ENCODE measurements at places on chromosomes 16 and 17.

- DNase-seq = no peak
These were observed 8.9 kb downstream of the MTHFSD start for GRCh38 chr16:86545954-86546637.

DNA sequence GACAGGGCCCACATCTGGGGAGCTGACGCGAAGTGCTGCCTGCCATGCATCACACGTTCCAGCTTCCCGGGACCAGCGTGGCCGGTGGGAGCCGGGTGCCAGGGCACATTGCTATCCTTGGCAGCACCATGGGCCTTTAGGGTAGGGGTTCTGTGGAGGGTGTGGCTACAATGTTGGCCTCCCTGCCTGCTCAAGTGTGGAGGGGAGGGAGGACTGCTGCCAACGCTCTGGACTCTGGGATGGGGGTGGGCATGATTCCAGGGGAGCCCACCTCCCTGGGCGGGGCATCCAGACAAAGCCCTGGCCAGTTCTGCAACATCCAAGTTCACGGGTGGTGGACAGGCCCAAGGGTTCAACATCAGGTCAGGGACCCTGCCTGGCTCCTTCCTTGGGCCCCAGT is 13.9 kb downstream of the GRB7 start:
- no peak for DNase-seq

DNA sequence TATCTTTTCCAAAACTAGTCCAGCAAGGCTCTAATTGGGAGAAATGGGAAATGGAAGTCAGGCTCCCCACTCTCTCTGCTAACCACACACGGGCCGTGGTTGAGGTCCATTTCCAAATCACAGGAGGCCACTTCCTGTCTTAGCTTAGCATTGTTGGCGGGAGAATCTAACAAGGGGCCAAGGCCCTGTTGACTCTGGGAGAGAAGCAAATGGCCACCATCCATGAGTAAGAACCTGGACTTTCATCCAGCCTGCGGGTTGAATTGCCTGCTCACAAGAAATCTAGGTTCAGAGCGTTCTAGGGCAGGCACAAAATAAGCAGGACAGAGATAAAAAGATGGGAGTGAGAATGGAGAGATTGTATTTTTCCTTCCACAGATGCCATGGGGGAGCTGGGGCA is 5.7 kb downstream of the FAM20A start:
- no peak for DNase-seq

DNA sequence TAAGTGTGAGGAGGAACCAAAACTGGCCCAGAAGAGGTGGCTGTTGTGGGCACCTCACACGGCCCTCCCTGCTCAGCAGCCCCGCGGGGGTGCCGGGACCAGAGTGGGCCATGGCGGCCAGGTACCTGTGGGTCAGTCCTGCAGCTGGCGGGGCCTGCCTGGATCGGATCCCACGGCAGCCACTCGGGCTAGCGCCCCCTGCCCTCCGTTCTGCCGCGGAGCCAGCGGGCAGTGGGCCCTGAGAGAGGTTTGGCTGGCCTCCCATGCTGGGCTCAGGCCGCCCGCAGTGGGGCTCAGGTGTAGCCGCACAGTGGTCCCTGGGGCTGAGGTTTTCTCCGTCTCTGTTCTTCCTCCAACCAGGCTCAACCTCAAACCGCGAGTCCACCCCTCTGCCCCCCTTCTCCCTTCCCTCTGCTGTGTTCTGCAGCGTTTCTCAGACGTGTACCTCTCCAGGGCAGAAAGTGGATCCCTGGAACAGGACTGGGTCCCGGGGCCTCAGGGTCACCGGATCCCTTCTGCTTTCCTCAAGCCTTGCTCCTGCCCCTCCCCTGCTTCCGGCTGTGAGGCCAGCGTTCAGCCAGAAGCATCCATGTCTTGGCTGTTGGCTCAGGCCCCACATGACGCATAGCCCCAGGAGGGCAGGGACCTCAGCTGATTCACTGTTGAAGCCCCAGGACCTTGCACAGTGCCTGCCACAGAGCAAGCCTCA is 28.6 kb upstream of the ITGA3 start:
- DNase-seq = no peak

DNA sequence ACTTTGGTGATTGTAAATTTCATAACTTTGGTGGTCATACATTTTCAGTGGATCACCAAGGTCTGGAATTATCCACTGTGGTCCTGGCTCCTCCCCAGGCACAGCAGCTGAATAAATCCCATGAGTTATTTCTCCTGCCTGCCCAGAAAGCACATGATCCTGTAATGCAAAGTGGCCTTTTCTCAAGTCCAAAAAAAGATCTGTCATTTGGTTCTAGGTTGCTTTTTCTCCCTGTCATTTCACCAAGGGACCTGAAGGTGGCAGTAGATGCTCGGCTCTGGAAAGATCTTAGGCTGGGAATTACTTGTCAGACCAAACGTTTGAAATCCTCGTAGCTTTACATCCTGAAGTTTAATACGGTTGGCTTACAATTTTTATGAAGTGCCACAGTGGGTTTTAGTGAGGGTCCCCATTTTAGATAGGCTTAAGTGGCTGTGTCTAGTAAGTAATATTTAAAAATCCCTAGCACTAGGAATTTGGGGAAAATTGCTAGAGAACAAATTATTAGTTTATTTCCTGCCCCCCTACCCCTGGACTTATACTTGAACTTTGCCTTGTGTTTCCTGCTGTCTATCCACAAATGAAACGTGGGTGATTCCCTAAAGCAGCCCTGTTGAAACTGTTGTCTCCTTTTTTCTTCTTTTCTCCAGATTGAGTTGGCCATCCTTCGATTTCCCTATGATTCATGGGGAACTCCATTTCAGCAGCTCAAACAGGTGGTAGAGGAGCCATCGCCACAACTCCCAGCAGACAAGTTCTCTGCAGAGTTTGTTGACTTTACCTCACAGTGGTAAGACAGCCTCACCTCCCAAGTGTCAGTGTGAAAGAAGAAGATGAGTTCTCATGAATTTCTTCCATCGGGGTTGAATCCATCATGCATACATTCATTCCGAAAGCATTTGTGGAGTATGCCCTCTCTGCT is 111.7 kb downstream of the MAP2K6 start:
- DNase-seq = no peak

DNA sequence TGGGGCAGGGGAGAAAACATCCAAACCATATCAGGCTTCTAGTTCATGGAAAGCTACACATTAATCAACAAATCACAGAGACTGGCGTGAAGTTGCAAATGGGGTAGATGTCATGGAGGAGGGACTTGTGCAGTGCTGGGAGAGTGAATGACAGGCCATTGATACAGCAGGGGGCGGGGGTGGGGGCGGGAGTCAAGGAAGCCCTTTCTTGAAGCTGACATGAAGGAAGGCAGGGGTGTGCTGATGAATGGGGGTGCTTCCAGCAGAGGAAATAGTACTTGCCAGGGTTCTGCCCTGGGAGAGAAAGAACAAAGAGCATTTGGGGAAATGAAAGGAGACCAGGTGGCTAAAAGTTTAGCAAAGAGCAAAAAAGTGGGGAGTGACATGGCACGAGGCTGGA is 269.9 kb downstream of the SHISA9 start:
- DNase-seq = no peak

- DNase-seq = no peak
These were observed 65.0 kb downstream of the PARN start for GRCh38 chr16:14564861-14565687.

GRCh38 chr17:12979826-12980500 is 37.9 kb downstream of the ELAC2 start:
- DNase-seq = no peak

DNA sequence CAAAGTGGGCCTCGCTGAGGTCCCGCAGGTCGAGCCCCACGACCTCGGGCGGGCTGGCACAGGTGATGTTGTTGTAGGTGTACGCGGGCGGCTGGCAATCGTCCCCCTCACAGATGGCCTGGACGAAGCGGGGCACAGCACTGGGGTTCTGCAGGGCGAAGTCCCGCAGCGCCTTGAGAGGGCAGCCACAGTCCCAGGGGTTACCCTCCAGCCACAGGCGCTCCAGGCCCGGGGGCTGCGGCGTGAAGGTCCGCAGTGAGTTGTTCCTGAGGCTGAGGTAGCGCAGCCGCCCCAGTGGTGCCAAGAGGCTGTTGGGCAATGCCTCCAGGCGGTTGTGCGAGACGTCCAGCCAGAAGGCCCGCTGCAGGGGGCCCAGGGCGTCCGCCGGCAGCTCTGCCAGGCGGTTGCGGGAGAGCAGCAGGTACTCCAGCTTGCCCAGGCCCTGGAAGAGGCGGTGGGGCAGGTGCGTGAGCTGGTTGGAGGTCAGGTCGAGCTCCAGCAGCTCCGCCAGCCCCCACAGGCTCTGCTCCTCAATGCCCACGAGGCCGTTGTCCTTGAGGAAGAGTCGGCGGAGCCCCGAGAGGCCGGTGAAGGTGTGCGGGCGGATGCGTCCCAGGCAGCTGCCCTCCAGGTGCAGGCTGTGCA is 2.8 kb downstream of the IGFALS start:
- no peak for DNase-seq

DNA sequence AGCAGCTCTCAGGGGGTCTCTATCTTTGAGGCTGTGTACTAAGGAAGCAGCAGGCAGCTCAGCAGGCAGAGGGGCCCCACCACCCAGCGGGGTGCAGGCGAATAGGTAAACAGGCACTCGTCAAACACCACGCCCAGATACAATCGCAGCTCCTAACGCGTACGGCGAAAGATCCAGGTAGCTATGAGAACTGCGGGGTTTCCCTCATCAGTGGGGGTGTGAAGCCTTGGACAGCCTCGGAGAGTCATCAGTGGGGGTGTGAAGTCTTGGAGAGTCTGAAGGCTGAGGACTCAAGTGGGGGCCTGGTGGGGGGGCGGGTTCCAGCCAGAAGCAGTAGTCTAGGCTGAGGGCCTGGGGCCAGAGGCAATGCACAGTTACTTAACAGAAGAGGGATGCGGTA is 69.0 kb downstream of the RTN4RL1 start:
- DNase-seq = no peak

DNA sequence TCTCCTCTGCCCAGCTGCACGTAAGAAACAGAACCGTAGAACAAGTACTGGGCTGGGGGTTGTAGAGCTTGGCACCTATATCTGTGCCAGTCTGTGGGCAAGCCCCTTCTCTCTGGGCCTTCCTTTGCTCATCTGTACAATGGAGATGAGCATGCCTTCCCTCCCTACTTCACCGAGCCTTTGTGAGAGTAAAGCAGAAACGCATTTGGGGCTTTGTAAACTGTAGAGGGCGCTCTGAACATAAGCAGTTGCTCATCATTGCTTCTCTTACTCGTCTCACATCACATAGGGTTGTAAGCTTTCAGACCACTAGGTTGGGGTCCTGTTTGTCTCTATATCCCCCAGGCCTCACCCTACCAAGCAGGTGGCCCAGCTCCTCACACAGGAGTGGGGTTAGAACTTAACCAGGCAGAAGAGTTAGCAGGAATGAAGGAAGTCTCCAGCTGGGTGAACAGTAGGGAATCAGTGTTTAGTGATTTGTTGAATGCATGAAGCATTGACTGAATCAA is 15.1 kb downstream of the SAMD14 start:
- DNase-seq = no peak

GRCh38 chr17:78991017-78991738 is 11.5 kb upstream of the LGALS3BP start:
- no peak for DNase-seq

DNA sequence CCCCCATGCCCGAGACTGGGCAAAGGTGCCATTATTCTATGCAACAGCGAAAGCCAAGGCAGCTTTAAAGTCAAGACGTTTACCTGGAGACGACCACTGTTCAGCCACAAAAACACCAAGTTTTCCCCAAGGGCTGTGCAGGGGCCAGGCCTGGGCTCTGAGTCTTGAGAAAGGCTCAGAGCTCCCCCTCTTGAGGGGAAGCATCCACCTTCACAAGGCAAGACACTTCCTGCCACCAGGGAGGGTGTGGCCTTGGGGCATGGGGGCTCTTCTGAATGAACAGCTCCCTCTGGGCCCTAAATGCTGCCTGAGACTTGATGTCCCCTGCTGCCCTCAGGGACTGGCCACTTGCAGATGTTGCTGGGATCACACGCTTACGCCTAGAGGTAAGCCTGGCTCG is 26.5 kb downstream of the PDIA2 start:
- DNase-seq = no peak

- no peak for DNase-seq
These were observed 57.5 kb downstream of the BEAN1 start for GRCh38 chr16:66484453-66485213.

GRCh38 chr16:73390936-73391335 is 343.0 kb upstream of the ZFHX3 start:
- no peak for DNase-seq

GRCh38 chr17:37725601-37726146 is 19.2 kb downstream of the HNF1B start:
- DNase-seq = no peak

DNA sequence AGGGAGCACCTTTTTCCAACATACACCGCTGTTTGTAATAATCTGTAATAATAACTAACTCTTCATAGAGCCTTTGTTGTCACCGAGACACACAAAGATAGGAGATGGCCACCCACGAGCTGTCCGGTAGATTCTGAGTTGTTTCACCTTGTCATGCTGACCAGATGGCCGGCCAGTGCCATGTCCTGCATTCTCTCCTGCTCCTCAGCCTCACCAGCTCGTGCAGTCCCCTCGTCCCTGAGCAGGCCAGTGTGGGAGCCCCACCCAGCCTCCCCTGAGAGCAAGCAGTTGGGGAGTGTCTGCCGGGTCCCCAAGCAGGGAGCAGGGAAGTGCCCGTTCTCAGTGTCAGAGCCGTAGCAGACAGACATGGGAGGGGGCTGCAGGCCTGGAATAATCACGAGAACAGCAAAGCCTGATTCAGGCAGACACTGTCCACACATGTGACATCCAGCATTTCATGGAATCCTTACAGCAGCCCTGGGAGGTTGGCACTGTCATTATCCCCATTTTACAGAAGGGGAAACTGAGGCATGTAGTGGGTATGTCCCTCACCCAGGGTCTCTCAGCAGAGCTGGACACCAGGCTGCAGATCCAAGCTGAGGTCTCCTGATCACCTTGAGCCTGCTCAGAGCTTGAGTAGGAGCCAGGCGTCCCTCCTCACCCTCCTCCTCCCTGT is 178.5 kb upstream of the CIBAR2 start:
- DNase-seq = no peak

- no peak for DNase-seq
These were observed 34.9 kb upstream of the GSG1L start for GRCh38 chr16:28098171-28098958.

DNA sequence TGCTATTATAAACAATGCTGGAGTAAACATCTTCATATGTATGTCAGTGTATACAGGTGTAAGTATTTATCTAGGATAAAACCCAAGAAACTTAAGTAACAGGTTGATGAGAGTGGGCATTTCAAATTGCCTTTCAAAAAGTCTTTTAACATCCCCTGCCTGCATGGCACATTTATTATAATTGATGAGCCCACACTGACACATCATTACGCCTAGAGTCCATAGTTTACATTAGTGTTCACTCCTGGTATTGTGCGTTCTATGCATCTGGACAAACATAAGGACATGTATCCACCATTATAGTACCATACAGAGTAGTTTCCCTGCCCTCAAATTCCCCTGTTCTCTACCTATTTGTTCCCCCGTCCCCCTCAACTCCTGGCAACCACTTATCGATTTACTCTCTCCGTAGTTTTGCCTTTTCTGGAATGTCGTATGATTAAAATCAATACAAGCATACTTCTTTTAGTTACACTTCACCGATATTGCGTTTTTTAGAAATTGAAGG is 53.7 kb downstream of the NACA2 start:
- DNase-seq = no peak

DNA sequence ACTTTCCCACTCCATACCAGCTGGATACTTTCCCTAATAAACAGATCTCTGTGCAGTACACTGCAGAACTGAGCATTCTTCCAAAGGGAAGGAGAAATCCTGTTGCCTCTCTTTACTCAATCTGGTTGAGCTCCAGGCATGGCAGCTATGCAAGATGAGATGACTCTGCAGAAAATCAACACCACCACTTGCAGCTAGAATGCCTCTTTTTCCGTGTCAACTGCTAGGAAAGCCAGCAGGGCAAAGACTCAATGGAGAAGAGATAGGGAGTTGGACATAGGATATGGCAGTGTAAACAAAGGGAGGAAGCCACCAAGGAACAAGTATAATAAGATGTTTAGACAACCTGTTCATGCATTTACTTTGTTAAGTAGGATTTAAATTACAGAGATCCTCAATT is 40.4 kb upstream of the CORO6 start:
- DNase-seq = no peak

All from CD8-positive, alpha-beta T cell (primary cell).